ENCODE measurements at places on chromosomes 13 and 19.

DNA sequence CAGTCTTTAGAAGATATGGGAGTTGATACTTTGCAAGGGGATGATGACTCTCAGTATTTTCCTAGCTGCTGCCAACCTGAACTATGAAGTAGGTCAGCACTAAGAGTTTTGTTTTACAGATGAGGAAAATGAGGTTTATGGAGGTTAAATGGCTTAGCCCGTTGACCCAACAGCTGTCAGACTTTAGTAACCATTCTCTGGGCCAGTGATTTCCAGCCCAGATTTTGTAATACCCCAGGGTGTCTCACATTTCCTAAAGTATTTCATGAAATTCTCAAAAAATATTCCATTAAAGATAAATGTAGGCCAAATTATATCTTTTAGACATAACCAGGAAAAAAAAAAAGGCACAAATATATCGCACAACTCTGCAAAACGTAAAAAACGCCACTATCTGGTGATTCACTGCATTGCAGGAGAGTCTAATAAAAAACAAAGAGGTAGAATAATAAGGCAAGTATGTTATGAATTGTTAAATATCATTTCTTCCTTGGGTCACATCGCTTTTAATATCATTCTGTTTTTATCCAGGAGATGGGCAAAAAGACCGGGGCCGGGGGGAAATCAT lies 112.5 kb downstream of the DACH1 start:
- DNase-seq = no peak

- no peak for DNase-seq
These were observed 10.3 kb upstream of the CNFN start for GRCh38 chr19:42400404-42400803.

- no peak for DNase-seq
These were observed 16.3 kb downstream of the GPR183 start for GRCh38 chr13:99290894-99291293.

DNA sequence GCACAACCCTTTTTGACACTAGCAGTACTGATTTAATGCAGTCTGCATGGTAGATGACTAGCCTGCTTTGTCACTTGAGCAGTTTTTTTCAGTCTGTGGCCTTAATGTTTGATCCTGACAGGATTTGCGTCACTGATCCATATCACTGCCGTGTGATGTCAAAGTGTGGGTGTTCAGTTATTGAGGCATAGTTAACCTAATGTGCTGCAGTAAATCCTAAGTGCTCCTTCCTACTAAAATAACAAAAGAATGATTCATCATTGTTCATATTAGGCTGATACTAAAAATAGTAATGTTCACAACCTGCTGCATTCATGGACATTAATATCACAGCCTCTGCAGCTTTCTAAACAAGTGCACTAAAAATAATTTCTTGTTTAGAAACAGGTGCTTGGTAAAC lies 121.9 kb upstream of the MLNR start:
- no peak for DNase-seq

GRCh38 chr13:76928456-76928855 lies 19.9 kb upstream of the ACOD1 start:
- DNase-seq = no peak

DNA sequence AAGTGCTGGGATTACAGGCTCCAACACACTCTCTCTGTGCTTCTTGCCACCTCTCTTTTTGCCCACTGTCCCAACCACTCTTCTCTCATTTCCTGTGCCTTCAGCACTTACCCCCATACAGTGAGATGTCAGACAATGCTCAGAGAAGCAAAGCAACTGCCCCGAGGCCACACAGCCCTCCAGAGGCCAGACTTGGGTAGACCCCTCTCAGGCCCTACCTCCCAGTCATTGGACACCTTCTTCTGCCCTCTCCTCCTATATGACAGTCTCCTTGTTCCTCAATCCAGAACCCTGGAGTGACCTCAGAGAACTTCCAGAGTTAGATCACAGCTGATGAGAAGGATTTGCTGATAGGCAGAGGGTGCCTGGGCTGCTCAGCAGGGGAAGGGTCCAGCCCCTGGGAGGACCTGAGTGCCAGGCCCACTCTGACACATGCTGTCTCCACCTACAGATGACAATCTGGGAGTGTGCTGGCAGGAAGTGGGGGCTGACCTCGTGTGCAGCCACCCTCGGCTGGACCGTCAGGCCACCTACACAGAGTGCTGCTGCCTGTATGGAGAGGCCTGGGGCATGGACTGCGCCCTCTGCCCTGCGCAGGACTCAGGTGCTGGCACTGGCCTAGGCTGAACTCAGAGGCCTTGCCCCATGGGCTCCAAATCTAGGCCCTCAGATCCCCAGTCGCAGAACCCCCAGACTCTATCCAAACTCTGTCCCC lies 24.4 kb downstream of the LTBP4 start:
- no peak for DNase-seq

- DNase-seq = no peak
These were observed 8.6 kb upstream of the ZNF283 start for GRCh38 chr19:43818500-43818899.

GRCh38 chr19:4988770-4989251 lies 19.9 kb downstream of the KDM4B start:
- no peak for DNase-seq

DNA sequence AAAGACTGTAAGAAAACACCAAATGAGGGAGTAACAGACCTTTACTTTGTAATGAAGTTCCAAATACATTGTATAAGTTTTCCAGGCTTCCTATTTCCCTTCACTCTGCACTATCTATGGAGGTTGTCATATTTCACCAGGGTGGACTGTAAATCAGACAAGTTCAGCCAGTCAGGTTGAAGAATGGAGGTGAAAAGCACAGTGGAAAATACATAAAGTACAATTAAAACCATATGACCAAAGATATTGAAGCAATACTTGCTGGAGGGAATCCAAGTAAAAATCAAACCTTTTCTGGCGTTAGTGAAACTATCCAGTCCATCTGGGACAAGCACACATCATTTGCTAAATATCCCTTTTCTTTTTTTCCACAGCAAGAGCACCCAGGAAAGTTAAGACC lies 3.2 kb downstream of the LHFPL6 start:
- DNase-seq = no peak

GRCh38 chr13:24093047-24093446 lies 67.5 kb upstream of the SPATA13 start:
- DNase-seq = no peak

DNA sequence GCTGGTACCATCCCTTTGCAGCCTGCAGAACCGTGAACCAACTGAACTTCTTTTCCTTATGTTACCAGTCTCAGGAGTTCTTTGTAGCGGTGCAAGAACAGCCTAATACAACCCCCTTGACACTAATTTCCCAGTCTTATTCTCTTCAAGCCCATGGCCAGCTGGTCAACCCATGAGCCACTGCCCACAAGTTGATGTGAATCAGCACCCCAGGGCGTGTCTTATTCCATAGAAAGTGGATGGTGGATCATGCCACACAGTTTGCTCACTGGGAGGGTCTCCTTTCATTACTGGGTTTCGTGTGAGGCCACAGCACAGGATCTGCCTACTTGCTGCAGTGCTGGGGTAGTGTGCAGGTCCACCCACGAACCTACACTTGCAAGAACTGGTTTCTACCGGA lies 27.0 kb downstream of the TEX29 start:
- DNase-seq = no peak

GRCh38 chr19:16001481-16002312 lies 52.9 kb downstream of the OR10H4 start:
- no peak for DNase-seq

DNA sequence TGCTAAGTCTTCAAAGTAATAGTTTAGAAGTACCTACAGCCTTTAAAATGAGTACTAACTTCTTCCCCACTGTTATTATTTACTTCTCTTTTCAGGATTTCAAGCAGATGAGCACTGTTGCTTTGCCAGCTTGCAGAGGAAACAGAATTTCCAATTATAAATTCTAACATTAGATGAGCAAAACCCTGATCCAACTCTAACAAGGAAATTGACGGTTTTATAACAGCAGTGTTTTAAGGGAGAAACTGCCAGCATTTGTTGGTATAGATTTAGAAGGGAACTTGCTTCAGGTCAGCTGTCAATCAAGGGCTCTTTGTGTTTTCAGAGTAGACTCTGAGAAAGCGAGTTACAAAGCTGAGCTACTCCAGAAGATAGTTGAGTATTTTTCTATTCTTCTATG lies 120.5 kb downstream of the RAP2A start:
- DNase-seq = no peak

GRCh38 chr19:41198559-41198958 lies 5.5 kb downstream of the CYP2S1 start:
- no peak for DNase-seq

GRCh38 chr13:50334944-50335343 lies 319.7 kb downstream of the KCNRG start:
- DNase-seq = no peak

DNA sequence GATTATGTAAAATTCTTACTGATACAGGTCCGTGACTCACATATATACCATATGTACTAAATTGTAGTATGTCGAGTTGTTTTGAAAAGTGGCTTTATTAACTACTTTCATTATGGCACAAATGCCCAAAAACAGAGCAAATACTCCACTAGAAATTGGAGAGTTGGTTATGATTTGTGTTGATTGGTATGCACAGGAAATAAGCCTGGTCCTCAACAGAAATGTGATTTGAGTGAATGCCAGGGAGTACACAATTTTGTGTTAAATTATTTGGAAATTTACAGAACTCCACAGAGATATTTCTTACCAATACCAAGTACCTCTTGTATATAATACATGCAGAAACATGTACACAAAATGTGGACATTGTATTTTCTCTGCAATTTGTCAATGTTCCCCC lies 676.7 kb downstream of the PCDH9 start:
- DNase-seq = no peak

DNA sequence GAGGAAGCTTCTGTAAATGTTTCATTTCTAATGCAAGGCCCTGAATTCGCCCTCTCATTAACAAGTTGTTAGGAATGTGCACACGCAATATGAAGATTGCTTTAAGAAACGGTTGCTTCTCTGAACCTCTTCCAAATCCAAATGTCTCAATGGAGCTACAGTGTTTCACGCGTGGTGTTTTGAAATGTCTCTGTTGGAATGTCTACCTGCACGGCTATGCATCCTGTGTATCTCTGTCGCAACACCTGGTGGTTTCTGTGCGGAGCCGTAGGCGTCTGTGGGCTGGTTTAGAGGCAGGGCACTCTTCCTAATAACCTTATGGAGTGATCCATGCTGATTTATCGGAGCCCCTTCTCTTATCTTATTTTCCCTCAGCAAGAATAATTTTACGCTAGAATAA lies 1584.2 kb upstream of the SLC10A2 start:
- DNase-seq = no peak

- DNase-seq = no peak
These were observed 130.6 kb upstream of the VSTM2B start for GRCh38 chr19:29395111-29395733.

DNA sequence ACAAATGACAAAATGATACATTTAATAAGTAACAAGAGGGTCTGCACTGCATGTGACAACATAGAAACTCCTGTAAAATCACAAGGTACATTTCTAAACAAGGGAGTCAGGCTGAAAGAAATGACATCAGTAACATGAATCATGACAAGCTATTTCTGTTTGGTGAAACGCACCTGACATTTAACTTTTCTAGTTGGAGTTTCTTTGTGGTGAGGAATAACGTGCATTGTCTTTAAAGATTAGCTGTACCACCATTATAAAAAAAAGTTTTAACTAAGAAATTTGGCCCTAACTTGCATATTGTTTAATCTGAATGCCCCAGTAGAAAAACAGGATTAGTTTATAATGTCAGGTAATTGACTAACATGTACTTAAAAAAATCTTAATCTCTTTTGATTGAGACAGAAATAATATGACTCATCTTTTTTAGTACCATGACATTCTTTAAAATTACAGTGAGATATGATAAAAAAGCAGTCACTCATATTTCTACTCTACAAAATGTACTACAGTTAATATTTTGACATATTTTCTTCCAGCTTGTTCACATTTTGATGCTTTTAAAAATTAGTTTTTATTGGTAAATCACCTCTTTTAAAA lies 418.2 kb downstream of the KLF12 start:
- DNase-seq = no peak

DNA sequence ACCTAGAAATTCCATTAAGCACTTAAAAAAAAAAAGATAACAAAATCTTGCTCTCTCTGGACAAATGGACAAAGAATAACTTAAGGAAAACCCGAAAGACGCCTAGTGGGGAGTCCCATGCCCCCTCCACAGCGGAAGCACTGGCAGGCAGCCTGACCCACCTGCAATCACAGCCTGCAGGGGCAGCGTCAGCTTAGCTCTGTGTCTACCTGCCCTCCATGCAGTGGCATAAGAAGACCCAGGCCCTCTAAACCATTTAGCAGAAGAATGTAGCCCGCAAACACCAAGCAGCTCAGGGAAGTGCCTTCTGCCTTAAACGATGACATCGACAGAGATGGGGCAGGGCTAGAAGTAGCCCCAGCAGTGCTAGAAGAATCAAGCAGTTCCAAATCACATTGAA lies 36.0 kb downstream of the KCTD15 start:
- DNase-seq = no peak

DNA sequence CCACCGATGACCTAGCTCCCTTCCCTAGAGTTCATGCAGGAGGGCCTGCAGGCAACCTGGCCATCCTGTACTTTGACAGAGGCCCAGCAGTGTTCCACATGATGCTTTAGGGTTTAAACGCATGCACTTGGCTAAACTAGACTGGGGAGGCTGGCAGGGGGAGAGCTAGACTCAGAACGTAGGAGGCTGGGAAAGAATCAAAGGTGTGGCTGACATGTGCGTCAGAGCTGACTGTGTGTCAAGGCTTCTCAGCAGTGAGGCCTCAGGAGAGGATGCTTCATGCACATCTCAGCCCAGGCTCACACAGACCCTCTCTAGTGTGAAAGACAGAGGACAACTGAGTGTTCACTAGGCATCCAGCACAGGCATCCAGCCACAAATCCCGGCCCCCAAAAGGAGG lies 28.7 kb downstream of the DNMT1 start:
- DNase-seq = no peak

GRCh38 chr19:56121180-56122167 lies at the start of gene ZNF787:
Gene ZNF787, minus strand, starts transcription at chr19:56121295. Its CDS starts 18,078 bp downstream, at chr19:56103217.
- DNase-seq = peak; percentile 94

GRCh38 chr19:15412832-15413231 lies 6.0 kb downstream of the AKAP8L start:
- DNase-seq = no peak

DNA sequence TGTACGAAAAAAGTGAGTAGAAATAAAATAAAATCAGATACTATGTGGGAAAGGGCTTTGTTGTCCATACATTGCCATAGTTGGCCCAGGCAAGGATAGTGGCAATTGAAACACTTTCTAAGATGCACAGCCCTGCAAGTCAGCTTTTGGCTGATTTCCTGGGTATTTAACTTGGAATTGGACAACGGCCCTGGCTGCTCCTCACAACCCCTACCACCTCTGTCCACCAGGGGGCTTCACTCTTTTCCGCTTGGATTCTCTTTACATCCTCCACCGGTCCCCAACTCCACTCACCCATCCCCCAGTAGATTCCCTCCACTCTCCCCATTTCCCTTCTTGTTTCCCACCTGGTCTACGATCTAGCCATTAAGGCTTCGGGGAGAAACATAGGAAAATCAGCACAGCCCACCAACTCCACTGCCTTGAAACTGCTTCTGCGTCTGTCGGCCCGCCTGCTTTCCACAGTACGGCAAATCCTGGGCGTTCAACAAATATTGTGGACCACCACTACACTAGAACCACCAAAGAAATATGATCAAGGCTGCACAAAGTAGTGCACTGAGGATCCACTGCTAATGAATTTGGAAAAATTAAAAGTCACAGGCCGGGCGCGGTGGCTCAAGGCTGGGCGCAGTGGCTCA lies 48.6 kb upstream of the GTF3A start:
- peak; percentile 15 for DNase-seq
